ENCODE measurements at places on chromosomes 12 and 14. TPM values are rescaled to one million over a fixed set of nuclear protein-coding genes. Genes with fewer than 3 reads are reported as not detected.

DNA sequence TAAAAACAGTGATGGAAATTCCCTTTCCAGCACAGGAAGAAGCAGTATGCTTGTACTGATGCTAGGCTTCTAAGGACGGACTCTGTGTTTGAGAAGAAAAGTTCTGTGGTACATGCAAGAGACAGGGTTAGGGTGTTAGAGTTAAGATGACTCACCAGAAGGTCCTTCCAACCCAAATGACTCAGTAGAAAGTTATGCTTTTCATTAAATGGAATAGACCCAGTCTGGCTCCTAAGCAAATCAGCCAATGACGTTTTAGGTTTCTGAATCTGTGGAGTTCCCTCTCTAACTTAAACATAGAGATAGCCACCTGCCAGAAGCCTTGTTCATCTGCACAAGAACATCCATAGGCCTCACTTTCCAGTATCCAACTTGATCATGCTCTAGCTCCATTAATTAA is 5.7 kb downstream of the PTHLH start:
- peak; percentile 96 for DNase-seq

GALNT16 gene
- 0.12 TPM for total RNA-seq

DNA sequence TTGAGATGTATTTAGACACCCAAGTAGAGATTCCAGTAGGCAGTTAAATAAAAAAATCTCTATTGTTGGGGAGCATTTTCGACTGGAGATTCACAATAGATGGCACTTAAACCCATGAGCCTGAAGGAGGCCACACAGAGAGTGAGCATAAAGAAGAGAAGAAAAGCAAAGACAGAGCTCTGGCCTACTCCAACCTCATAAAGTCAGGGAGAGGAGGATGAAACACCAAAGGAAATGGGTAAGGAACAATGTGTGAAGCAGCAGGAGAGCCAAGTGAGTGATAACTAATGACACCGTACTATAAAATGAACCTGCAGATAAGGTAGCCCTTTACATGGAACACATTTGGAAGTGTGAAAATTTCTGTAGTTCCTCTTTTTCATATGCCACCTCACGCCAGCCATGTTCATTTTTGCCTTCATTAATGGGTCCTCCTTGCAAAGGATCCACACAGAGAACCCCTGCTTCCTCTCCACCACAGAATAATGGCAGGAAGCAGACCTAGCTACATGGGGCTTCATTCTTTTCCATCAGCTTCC is 150.0 kb upstream of the SYT10 start:
- DNase-seq: no peak

PARP11 gene
- total RNA-seq: 6.1 TPM

CCDC196 gene
- not detected for total RNA-seq

HCAR3 gene
- total RNA-seq: not detected

DNA sequence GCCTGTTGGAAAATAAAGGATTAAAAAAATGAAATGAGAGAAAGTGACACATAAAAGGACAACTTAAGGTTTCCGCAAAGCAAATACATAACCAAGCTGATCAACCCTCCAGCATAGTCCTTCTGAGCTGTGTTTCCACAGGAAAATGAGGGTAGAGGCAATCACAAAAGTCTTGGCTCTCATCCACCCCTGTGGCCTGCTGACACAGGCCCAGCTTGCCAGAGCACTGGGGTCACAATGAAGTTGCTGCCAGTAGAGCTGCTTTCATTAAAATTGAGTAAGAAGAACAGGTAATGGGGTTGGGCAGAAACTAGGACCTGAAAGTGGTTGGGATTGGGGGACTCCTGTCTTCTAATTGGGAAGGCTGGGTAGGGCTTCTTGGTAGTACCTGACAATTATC is 65.9 kb downstream of the RERG start:
- no peak for DNase-seq

- no peak for DNase-seq
Measured at GRCh38 chr12:113387631-113388030, 16.1 kb downstream of the SDS start.

GRCh38 chr12:29104516-29104915 is 44.6 kb upstream of the FAR2 start:
- DNase-seq: no peak

DNA sequence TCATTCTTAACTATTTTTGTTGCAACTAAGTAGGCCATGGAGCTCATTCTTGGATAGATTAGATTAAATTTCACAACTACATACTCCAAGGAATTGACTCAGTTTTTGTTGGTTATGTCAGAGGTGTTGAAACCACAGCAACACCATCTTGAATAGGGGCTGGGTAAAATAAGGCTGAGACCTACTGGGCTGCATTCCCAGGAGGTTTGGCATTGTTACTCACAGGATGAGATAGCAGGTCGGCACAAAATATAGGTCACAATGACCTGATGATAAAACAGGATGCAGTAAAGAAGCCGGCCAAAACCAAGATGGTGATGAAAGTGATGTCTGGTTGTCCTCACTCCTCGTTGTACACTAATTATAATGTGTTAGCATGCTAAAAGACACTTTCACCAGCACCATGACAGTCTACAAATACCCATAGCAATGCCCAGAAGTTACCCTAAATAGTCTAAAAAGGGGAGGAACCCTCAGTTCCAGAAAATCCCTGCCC is 20.9 kb downstream of the DMAC2L start:
- DNase-seq: peak; percentile 52

GRCh38 chr14:35331605-35332516 is 39.7 kb downstream of the PSMA6 start:
- DNase-seq: peak; percentile 7

GRCh38 chr14:86902176-86902950 is 1090.6 kb downstream of the GALC start:
- no peak for DNase-seq

STAB2 gene
- total RNA-seq: not detected

TPPP2 gene
- total RNA-seq: not detected

All from RPMI7951 (cell line).